ENCODE measurements at places on chromosomes 12 and 14.

DNA sequence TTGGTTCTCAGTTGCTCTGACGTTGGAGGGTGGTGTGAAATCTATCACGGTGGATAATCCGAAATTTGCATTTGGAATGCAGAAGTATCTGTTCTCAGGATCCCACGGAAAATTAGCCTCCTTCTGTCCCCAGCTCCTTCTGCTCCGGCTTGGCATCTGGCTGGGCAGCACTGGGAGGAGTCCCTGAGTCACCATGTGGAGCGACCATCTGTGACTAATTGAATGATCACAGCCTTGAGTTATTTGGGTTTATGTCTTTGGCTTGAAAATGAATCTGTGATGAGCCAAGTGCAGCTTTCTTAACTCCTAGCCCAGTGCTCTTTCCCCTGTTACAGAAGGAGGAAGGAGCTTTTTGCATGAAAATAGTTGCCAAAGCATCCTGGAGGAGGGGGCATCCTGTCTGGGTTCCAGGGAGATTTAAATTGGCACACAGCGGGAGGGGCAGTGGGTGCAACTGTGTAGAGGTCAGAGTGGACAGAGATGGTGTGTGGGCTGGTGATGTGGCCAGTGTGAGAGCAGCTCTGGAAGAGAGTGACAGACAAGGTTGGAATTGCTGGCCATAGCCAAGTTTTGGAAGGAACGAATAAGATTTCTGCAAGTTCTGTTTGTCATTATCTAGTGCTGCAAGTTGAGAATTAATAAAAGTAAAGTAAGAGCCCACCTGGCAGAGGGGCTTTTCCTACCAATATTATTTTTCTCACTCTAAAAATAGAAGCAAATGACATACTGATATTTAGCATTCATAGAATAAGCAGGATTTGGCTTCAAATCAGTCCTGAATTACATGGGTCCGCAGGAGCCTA lies 74.4 kb downstream of the SLC24A4 start:
- no peak for DNase-seq

GRCh38 chr14:44639781-44640385 lies 132.8 kb upstream of the FSCB start:
- DNase-seq, result no peak

DNA sequence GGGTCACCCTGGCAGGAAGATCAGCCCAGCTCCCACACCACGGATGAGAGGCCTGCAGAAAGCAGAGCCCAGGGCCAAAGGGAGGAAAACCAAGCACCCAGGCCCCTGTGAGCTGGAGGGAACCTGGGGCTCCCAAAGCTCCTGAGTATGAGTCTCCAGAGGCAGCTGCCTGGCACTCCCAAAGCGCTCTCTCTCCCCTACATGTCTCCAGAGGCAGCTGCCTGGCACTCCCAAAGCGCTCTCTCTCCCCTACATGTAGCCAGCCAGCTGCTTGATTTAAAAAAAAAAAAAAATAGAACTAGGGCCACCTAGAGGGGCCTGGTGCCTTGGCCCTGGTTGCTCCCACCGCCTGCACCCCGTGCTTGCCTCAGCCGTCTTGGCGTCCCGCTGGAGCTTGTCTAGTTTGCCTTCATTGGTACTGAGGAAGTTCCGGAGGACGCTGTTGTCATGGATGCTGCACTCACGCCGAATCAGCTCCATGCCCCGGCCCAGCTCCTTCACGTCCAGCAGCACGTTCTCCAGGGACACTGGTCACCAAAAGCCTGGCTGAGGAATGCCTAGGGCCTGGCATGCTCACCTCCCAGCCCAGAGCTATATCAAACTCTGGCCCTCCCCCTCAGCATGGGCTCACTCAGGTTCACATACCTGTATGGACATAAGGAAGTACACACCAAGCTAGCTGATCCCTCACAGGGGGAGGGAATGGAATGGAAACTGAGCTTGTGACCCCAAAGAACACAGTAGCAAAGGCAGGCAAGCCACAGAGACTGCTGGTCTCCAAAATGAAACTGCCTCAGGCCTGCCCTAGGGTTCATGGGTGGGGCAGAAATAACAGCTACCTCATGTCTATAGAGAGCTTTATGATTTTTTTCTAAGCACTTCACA lies 24.7 kb downstream of the PRPF40B start:
- DNase-seq, result no peak

DNA sequence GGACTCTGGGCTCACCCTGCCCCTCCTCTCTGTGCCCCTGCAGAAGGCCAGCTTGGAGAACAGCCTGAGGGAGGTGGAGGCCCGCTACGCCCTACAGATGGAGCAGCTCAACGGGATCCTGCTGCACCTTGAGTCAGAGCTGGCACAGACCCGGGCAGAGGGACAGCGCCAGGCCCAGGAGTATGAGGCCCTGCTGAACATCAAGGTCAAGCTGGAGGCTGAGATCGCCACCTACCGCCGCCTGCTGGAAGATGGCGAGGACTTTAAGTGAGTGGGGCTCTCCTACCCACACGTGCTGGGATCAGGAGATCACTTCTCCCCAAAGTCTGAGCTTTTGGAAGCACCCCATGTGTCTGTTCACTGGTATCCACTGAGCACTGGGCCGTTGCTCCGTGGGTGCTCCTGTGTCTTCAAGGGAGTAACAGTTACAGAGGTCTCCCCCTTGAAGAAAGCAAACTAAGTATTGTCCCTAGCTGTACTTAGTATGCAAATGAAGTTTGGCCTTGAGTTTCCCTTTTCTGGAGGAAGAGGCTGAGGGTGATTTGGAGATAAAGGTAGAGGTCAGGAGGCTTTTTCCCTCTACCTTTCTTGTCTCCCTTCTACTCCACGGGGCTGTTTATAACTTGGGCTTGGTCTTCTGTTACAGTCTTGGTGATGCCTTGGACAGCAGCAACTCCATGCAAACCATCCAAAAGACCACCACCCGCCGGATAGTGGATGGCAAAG lies 3.3 kb downstream of the KRT18 start:
- DNase-seq, result no peak

DNA sequence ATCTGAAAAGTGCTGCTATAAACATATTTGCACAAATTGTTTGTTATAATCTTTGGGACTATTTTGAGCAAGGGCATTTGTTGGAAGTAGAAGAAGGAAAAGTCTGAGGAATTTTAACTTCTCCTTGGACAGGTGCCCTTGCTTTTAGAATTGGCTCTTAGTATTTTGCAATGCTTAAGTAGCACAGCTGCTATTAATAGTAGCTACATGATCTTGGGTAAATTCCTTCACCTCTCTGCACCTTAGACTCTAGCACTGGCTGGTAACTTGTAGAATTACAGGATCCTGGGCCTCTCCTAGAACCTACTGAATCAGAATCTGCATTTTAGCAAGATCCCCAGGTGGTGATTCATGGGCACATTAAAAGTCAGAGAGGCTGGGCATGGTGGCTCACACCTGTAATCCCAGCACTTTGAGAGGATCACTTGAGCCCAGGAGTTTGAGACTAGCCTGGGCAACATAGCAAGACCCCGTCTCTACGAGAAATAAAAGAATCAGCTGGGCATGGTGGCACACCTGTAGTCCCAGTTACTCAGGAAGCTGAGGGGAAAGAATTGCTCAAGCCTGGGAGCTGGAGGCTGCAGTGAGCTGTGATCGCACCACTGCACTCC lies 10.8 kb upstream of the TMEM120B start:
- DNase-seq, result no peak

DNA sequence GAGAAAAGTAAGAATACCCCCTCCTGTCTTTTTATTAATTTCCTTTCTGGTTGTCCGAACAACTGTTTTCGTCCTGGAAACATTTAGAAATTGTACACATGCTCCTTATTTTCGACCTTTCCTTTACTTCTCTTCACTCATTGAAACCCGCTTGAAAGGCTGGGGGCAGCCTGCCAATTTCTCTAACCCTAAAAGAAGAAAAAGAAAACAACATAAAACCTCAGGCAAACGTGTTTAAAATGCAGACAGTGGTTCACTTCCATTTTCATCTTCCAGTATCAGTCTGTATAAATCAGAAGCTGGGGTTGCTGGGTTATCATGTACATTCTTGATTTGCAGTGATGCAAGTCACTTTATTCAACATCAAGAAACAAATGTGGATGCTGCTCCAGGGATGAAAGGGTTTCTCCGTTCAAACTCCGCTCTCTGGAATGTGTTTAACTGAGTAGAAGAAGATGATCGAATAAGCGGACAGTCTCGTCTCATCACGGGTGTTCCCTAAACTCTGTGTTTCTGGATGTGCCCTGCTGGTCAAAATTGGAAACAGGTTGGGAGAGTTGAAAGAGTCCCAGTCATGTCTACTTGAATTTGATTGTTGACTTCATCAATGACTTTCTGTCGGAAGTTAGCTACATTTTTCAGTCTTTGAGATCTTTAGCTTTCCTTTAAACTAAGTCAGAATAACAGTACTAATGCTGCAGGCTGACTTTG lies 1042.2 kb downstream of the BCL11B start:
- no peak for DNase-seq

GRCh38 chr14:73696466-73697400 lies 17.5 kb downstream of the PNMA1 start:
- DNase-seq, result no peak

GRCh38 chr14:74542056-74542685 lies 48.6 kb downstream of the ISCA2 start:
- no peak for DNase-seq

DNA sequence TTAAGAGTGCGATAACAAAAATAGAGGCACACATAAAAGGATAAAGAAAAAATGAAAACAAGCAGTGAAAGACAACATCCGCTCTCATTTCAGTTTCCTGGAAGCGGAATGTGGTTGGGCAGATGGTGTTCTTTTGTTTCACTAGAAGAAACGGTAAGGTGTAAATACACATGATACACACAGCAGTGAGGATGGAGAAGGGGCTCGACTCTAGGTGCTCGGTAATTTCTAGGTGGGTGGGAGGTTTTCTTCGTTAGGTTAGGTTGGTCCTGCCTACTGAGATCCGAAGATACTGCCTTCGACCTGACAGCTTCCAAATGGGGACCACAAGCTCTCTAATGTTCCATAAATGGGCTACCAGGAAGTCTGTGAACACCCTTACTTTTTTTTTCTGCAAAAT lies 1082.5 kb downstream of the BCL11B start:
- no peak for DNase-seq

DNA sequence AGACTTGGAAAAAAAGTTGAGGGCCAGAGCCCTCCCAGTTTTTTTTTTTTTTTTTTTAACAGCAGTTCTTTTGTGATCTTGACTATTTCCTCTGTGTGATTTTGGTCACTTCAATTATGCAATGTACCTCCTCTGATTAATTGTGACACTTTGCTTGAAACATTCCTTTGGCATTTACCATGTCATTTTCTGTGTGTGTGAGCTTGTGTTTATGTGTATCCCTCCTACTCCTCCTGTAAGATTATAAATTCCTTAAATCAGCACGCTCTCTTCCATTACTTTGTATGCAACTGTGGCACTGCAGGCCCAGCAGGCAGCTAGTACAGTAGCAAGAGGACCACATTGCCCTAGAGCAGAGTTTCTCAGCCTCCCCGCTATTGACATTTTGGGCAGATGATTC lies 33.2 kb upstream of the GALNT16 start:
- no peak for DNase-seq

GRCh38 chr12:114995891-114996290 lies 311.9 kb upstream of the TBX3 start:
- DNase-seq, result no peak

- no peak for DNase-seq
These were observed 33.4 kb downstream of the KITLG start for GRCh38 chr12:88546853-88547252.

DNA sequence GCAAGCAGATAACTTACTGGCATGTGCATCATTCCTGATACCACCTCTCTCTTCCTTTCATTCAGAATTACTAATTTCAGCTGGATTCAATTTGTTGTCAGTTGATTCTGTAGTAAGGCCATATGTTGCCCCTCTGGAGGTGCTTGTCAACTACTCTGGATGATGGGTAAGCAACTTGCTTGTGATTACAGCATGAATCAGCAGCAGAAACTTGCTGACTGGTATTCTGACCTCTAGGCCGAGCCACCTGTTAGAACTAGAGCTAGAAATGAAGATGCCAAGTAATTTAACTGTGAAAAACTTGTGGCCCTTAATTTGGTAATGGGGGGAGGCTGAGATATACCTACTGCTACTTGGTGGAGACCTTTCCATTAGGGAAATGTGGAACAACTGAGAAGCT lies 5.1 kb downstream of the RNF10 start:
- no peak for DNase-seq

DNA sequence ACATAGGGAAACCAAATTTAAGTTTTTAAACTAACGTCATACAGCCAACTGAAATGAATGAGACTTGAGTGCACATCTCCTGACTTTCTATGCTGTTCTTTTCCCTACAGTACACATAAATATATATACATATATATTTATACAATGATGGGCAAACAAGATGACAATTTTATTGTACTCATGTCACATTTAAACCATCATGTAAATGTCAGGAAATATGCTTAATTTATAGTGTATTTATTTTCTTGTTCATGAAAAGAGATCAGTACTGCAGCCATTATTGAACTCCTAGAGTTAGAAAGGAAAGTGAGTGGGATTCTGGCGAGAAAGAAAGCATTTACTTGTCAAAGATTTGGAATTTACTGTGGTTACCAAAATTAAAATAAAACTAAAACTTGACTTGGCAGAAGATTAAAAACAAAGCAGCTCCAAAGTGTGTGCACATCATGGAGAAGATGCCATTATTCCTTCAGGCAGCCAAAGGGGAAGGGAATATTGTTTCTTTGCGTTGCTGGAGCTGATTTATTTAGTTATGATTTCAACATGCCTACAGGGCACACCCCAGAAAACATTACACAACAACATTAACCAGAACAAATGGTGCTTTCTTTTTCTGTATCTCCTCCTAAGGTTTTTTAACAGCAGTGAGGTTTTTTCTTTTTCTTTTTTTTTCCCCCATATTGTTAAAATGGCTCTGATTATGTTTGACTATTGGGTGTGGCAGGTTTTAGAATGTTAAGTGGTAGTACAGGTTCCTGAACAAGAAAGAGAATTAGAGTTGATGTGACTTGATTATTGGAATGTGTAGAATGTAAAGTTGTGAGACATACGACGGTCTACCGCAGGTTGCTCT lies 144.6 kb downstream of the RAD51B start:
- no peak for DNase-seq

- DNase-seq, result no peak
These were observed 69.9 kb downstream of the MYRFL start for GRCh38 chr12:69894800-69895383.

DNA sequence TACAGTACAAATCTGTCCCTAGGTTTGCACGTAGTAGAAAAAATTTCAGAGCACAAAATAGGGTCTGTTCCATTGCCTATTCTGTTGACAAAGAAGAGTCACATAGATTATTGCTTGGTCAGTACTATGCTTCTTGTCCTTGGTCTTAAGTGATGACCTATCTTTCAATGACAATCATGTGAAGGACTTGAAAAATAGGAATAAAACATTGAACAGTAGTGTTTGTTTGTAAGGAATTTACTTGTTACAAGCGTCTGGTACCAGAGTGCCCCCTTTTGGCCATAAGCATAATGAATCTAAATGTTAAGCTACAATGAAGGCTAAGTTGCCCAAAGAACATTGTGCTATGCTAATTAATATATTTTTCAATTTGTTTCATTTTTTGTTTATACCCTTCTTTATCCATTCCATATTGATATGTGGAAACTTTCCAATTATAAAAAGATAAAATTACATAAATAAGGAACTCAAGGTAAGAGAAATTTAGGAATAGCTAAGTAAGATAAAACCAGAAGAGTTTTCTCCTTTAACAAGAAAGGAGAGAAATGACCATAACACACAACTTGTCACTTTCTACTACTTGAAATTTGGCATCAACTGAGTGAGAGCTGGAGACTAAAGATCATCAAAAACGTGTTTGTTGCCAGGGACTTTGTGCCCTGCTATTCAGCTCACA lies 204.7 kb downstream of the EPS8 start:
- DNase-seq, result peak; percentile 21

- DNase-seq, result no peak
These were observed 82.6 kb downstream of the DUSP16 start for GRCh38 chr12:12480074-12480473.

Measured in neuronal stem cell (in vitro differentiated cells).